CD4-positive, alpha-beta T cell treated with Interleukin-12 subunit alpha and Interleukin-12 subunit beta, for 1 hour (primary cell): ENCODE measurements at places on chromosomes 1 and 21.

- peak; percentile 36 for DNase-seq
Observed at GRCh38 chr1:171801487-171801891, 20.0 kb downstream of the METTL13 start.

GRCh38 chr1:25451908-25452307 is 21.2 kb downstream of the MACO1 start:
- DNase-seq = no peak

GRCh38 chr1:193367863-193368262 is 181.4 kb upstream of the B3GALT2 start:
- no peak for DNase-seq

- DNase-seq = no peak
Observed at GRCh38 chr1:90220941-90221693, 226.2 kb downstream of the ZNF326 start.

DNA sequence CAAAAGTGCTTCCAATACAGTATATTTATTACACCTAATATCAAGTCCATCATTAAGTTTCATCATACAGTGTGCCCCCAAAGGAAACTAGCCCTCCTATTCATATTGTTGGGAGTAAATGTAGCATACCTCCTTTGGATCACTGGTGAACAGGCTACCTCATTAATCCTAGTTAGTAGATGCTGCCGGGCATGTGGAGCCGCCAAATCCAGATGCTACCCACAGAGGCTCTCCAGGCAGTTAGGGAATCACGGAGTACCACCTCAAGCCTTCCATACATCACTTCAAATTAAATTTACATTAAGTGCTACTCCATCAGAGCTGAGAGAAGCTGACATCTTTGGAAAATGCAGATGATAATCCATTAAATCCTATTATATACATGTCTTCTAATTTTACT is 121.7 kb upstream of the FOXD3 start:
- DNase-seq = no peak

- DNase-seq = no peak
Observed at GRCh38 chr1:208682664-208683013, 438.5 kb upstream of the PLXNA2 start.

DNA sequence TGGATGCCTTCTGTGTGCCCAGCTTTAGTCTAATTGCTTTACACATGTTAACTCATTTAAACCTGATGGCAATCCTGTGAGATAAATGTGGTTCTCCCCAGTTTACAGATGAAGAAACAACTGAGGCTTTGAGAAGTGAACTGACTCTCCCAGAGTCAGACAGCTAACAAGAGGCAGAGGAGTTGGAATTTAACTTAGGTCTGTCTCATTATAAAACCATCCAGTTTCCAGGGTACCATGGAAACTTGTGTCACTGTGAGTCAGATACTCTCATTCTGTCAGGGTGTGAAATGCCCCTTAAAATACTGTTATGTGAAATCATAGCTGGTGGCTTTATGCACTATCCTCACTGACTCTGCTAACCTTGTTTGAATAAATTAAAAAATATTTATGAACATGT is 206.6 kb downstream of the PBX1 start:
- no peak for DNase-seq

GRCh38 chr1:117093091-117093534 is 28.4 kb downstream of the TRIM45 start:
- no peak for DNase-seq

DNA sequence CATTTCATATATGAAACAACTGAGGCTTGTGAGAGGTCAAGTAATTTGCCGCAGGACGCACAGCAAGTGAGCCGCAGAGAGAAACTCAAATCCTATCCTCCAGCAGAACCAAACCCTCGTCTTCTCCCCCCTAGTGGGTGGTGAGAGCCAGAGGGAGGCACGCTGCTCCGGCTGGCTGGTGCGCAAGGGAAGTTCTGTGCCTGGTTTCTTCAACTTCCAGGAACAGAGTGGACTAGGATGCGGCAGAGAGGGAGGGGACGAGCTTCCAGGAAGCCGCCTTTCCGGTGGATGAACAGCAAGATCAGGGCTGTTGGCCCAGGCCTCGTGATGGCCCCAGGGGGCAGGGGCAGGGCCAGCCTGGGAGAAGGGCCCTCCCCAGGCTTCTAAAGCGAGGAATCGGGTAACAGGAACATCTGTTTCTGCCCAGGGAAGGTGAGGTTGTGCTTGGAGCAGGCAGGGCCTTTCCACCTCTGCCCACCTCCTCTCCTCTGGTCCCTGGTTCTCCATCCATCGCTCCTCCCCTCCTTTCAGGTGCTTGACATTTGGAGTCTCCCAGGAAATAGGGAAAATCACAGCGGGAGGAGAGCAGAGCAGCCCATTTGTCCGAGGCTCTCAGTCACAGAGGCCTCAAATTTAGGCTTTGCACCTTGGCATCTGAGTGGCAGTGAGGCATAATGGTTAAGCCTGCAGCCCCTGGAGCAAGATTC is 16.8 kb upstream of the PDIK1L start:
- no peak for DNase-seq

- DNase-seq = no peak
Observed at GRCh38 chr1:4754816-4755215, 100.4 kb downstream of the AJAP1 start.

DNA sequence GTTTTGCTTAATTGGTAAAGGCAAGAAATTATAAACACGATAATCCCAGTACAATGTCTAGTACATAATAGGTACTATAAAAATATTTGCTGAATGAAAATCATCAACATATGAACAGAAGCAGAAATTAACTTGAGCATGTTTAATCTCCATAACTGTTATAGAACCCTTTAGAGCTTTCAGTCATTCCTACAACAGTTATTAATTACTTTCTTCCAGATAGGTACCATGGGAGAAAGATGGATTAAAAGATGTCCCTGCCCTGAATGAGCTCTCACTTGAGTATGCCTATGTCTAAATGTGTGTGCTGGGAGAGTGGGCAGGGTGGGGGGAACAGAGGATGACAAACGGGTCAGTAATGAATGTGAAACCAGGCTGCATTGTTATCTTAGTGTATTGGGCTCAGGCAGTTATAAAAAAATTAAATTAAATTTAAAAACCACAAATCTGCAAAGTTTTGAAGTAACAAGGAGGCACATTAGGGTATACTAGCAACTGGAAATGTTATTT is 2.4 kb downstream of the EPS15 start:
- DNase-seq = peak; percentile 16

DNA sequence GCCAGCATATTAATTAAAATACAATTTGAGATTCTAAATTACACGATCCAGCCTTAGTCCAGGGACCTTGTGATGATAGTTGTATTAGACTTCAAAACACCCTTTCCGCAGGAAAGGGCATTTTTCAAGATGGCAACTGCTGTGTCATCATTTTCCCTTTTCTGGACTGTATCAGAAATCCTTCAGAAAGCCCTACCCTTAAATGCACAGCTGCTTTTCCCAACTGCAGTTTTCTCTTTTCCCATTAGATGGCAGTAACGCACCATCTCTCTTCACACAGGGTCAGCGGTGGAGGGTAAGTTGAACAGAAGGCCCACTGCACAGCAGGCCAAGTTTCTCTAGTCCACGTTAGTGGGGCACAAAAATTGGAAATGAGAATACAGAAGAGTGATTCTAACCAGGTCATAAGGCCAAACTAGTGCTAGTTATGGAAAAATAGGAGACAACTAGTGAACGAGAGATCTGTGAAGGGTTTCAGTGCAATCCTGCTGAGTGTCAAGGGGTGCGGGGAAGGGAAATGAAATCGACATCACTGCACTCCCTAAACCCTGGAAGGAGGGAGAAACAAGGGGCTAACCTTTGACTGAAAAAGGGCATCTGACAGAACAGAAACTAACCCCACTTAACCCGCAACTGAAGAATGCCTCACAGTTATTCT is 22.1 kb upstream of the TDRD10 start:
- peak; percentile 82 for DNase-seq

DNA sequence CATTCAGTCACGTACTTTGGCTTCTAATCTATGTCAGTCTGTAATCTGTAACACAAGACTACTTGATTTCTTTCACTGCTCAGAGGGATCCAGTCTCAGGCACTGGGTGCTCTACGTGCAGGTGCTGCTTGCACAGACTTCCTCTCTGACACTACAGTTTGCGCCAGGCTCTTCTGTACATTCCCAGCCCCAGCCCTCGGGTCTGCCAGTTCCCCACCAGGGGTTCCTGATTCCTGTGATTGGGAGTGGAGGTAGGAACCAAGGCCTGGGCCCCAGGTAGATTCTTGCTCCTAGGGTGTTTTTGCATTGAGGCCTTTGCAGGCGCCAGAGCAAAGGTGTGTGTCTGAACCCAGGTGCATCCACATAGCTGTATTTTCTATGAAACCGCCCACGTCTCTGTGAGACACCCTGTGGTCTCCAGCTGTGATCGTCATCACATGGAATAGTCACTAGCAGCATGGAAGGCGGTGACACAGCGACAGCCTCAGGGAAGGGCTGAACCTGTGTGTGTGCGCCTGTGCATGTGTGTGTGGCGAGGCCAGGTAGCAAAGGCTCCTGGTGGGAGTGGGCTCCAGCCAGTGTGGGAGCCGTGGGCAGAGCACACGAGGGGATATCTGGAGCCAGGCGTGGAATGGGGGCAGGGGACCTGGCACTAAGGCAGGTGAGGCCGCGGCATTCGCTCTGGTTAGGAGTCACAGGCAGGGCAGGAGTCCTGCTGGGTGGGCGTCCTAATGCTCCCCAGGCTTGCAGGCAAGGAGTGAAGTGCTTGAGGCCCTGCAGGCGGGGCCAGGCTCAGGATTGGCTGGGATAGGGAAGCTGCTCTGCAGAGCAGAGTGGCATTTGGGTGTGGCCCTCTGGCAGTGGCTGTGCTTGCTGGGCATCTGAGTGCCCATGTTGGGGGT is 5.2 kb downstream of the GJC2 start:
- no peak for DNase-seq

- DNase-seq = no peak
Observed at GRCh38 chr1:50634251-50634650, 211.0 kb upstream of the DMRTA2 start.

GRCh38 chr1:39294531-39294930 is 90.0 kb downstream of the MACF1 start:
- no peak for DNase-seq

- no peak for DNase-seq
Observed at GRCh38 chr1:44640200-44640853, 34.0 kb downstream of the TMEM53 start.

- no peak for DNase-seq
Observed at GRCh38 chr1:86195281-86195680, 38.7 kb upstream of the COL24A1 start.

GRCh38 chr1:14583788-14584187 is 14.7 kb upstream of the KAZN start:
- DNase-seq = no peak

DNA sequence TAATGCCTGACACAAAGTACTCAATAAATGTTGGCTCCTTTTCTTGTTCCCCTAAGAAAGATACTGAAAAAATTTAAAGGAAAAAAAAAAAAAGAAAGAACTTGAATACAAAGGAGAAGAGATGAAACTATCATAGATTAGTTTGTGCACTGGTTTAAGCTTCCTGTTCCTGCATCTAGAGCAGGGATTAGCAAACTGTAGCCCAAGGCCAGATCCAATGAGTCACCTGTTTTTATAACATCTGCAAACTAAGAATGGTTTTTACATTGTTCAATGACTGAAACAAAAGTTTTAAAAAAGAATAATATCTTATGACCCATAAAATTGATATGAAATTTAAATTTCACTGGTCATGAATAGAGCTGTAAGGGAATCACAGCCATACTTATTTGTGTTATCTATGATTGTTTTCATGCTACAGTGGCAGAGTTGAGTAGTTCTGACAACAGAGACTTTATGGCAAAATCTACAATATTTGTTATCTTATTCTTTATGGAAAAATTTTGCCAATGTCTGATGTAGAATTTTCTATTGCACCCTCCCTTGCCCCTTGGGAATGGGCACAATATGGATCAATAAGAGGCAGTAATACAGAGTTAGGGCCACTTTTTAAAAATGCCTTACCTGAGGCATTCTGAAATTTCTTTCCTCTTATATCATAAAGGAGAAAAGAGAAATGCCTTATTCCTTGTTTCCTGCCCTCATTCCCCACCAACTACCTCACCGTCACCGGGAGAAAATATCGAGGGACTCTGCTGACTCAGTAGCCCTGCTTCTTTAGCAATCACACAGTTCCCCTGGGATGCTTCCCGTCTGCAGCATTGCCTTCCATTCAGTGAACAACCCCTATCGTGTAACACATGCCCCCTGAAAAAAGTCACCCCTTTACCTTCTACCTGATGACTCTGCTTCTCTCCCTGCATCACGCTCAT is 50.6 kb downstream of the WDR64 start:
- no peak for DNase-seq

- no peak for DNase-seq
Observed at GRCh38 chr1:223752721-223753515, 40.6 kb downstream of the CAPN2 start.

- DNase-seq = no peak
Observed at GRCh38 chr1:22876359-22877111, 96.1 kb downstream of the LACTBL1 start.

- DNase-seq = no peak
Observed at GRCh38 chr1:116400780-116401179, 27.7 kb downstream of the ATP1A1 start.

DNA sequence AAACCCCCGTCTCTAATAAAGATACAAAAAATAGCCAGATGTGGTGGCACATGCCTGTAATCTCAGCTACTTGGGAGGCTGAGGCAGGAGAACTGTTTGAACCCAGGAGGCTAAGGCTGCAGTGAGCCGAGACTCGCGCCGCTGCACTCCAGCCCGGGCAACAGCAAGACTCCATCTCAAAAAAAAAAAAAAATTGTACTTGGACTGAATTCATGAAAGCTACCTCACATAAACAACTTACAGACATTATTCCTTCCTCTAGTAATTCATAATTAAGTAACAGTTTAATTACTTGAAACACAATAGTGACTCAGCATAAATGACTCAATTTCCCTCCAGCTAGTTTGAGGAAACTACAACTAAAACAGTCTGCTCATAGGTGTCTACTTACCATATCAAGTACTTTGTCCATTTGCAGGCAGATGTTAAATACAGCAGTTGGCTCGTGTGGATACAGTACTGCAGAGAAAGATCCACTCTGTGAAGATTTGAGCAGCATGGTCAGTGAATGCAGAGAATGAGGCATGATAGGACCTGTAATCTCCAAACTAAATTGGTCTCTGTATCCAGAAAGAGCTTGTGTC is 9.4 kb downstream of the DONSON start:
- DNase-seq = no peak

GRCh38 chr1:6918186-6918924 is 133.1 kb downstream of the CAMTA1 start:
- DNase-seq = no peak

GRCh38 chr1:15443281-15443680 is 5.0 kb downstream of the CTRC start:
- no peak for DNase-seq

- no peak for DNase-seq
Observed at GRCh38 chr1:217989510-217989909, 295.6 kb upstream of the RRP15 start.

DNA sequence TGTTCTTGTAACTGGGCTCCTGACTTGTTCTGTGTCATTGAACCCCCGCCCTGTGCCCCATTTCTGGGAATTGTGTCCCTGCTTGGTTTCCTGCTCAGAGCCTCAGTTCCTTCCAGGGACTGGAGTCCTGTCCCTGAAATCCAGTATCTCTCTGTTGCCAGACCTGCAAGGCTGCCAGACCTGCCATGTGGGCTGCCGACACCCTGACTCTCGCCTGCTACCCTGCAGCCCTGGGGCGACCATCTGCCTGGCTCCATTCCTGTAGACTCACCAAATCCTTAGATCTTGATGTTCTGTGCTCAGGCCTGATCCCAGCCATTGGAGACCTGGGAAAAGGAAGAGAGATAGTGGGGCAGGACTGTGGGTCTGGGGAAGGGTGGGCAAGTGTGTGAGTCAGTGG is 383.3 kb upstream of the PROX1 start:
- no peak for DNase-seq
